Tibial nerve (tissue), 4 donors: ENCODE measurements at places on chromosomes 13 and 19.

- no peak for DNase-seq
Observed at GRCh38 chr19:12649941-12650340, 16.6 kb downstream of the MAN2B1 start.

DNA sequence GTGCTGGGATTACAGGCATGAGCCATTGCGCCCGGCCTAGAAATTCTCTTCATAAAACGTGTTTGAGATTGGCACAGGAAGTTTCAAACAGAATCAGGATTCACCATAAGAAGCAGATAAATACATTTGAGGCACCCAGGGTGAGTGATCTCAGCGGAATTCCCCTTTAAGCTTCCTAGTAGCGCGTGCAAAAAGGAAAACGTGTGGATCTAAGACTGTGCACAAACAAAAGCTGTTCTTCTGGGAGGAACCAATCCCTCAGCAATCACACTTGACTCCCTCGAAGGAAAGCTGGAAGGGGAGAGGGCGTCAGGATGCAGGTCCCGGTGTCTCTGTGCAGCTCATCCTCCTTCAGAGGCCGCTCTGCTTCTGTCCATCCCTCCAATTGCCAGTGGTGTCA lies 15.5 kb downstream of the MCF2L start:
- DNase-seq = no peak

DNA sequence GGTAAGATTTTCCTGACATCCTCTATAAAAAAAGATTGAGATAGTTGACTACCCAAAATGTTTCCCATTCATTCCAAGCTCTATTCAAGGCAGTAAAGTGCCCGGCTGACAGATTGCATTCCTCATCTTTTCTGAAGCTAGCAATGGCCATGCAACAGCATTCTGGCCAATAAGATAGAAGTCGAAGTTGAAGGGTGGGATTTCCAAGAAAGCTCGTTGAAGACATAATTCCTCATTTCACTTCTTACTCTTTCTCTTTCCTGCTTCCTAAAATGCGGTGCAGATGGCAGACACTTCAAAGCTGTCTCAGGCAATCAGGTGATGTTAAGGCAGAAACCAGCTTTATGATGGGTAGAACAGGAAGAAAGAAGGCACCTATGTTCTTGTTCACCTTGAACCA lies 13.4 kb upstream of the ALOX5AP start:
- DNase-seq = no peak

DNA sequence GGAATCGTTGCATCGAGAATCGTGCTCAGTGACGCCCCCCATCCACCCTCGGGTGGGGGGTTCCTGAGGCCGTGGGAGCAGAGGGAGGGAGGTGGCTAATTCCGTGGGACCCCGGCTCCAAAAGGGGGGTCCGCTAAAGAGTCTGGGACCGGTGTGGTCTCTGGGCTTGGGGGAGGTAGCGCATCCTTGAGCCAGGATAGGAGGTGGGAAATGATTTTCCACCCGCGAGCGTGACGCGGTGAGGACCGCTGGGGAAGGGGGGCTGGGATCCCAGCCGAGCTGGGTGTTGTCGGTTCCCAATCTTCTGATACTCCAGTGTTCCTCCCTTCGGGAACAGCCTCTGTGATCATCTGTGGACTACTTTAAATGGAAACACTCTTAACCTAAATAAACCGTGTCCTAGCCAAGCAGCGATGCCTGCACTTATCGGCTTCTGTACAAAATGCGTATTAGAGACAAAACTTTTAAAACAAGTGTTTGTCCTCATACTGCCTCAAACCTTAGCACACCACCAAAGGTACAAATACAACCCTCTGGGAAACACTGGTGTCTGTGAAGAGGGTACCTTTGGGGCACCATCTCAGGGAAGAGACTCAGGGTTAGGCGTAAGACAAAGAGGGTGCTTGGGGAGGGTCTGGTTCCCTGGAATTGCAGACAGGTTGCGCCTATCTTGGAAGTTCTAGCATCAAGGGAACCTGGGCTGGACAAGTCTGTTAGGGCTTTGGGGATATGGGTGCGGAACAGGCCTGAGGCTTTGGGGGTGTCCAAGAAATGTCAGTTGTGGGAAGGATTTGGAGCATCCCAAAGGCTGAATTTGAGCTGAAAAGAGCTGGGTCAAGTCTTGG lies 16.0 kb downstream of the KCNC3 start:
- DNase-seq = no peak

DNA sequence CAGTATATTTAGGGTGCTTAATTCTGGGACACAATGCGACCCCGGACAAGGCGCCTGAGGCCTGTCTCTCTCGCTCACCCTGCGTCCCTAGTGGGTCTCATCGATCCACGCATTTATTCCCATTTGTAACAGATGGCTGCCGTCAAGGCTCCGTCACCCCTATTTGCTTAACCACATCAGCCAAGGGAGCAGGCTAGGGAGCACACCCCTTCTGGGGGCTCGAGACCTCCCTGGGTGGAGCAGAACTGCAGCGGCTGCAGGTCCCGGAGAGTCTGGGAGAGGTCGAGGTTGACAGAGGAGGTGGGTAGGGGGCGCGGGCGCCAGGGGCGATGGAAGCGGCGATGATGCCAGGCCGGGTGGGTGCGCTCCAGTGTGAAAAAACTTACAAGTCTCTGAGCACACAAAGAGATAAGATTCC lies 507 bp downstream of the ALG5 start:
- DNase-seq = no peak

GRCh38 chr13:40272776-40273139 lies 393.7 kb downstream of the FOXO1 start:
- DNase-seq = no peak

DNA sequence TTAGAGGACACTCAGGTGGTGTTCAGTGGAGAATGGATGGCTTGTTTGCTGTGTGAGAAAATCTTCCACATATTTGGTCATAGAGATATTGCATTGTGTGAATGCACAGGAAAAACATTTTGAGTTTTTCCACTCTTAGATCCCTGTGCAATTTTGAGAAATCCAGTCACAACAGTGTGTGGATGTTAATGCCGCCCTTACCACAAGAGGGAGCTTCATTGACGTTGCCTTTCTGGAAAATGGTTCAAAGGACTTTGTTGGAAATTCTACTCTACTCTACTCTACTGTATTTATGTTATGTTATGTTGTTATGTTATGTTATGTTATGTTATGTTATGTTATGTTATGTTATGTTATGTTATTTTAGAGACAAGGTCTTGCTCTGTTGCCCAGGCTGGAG lies 13.4 kb downstream of the ZNF20 start:
- DNase-seq = no peak

- no peak for DNase-seq
Observed at GRCh38 chr19:45477186-45477585, 9.4 kb downstream of the FOSB start.

DNA sequence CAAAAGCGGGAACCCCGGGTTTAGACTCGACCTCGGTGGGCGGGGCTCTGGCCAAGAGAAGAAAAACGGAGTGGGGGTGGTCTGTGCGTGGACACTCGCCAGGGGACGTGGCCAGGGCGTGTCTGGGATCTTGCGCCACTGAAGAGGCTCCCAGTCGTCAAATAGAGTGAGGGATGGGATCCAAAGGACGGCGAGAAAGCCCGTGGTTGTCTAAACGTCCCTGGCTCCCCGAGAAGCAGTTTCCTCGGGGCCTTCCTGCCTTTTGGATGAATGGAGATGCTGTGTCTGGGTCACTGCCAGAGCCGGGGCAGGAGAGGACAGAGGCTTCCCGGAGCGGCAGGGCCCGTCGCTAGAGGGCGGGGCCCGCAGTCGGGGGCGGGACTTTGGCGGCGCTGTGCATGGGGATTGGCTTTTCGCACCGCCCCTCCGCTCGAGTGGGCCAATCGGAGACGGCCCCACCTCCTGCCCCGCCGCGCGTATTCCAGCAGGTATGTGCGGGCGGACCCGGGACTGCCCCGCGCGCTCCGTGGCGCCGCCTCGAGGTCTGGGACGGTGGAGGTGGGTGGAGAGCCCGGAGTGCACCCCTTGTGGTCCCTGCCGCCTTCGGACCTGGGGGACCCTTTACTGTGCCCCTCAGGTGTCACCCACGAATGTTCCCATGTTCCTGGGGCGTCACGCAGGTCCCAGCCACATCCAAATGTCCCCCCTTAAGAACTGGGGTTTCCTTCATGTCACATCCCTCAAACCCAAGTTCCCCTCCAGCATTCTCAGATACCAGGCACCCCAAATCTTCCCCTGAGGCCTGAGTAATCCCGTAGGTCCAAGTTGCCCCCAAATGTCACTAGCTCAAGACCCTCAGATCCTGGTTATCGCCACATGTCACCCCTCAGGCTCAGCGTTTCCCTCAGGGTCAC lies 38.3 kb downstream of the ZSWIM4 start:
- peak; percentile 93 for DNase-seq

- DNase-seq = peak; percentile 27
Observed at GRCh38 chr19:709965-710571, 1.3 kb downstream of the PALM start.

GRCh38 chr13:44232774-44233173 lies 140.8 kb upstream of the SERP2 start:
- DNase-seq = no peak

DNA sequence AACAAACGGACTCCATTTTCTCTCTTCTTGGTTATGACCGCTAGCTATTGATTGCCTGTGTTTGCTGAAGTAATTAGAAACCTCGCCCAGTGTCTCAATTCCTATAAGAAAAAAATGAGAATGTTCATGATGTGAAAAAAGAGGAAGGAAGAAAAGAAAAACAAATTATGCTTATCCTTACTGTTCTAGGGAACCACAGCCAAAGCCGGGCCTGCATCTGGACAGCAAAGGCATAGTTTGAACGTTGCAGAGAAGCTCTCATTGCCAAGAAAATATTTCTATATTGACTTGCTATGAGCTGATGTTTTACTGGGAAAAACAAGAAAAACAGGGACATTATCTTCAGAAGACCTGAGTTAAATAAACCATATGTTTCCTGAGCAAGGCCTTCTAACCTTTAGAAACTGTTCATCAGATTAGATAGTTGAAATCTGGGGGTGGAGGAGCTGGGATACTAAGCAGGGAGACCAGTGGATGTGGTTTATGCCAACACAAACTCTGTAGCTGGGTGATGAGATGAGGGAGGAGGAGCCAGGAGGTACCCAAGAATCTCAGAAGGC lies 55.0 kb downstream of the EFNB2 start:
- DNase-seq = no peak

DNA sequence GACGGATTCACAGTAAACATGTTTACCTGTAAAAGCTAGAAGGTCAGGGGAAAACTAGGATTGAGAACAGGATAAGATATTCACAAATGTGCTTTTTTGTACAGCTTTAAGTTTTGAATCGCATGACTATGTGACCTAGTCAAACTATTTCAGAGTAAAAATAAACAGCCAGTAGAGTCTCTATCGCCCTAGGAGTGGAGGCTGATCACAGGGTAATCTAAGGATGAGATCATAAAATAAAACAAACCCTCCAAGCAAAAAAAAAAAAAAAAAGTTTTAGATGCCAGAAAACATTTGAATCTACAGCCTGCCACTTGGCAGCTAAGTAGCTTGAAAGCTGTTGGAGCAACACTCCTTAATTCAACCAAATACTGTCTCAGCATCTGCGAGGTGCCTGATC lies 26.8 kb downstream of the ZNF350 start:
- DNase-seq = no peak

- peak; percentile 58 for DNase-seq
Observed at GRCh38 chr19:46728693-46729339, 11.9 kb upstream of the PRKD2 start.

GRCh38 chr13:98098516-98098915 lies 44.4 kb upstream of the FARP1 start:
- DNase-seq = no peak

DNA sequence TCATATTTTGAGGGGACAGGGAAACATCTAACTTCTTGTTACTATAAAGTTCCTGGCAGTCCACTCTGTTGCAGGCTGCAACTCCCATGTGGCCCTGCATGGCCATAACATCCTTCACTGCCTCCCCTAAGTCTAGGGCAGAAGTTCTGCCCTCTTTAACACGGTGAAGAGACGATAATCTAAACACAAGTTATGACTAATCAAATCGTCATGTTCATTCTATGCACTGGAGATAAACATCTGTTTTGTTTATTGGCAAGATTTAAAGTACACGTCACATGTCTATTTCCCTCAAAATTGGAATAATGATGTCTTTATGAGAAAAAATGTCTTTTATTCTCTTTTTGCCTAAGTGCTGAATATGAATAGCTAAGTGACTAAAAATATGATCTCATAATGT lies 1629.4 kb downstream of the PCDH9 start:
- DNase-seq = no peak

DNA sequence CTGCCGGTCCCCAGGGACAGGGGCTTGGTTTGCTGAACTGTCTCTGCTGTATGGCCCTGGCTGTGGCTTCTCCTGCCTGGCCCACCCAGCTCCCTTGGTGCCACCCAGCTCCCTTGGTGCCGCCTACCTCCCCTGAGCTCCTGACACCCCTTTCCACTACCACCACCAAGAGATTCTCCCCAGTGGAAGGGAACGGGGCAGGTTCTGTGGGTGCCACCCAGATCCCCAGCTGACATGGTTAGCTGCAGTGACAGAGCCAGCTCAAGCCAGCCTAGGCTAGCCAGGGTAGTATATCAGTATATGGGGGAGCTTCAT lies 28.5 kb upstream of the POP4 start:
- no peak for DNase-seq

GRCh38 chr19:15527705-15528104 lies 19.4 kb downstream of the CYP4F22 start:
- DNase-seq = no peak

GRCh38 chr13:77437267-77437666 lies 98.2 kb upstream of the SCEL start:
- no peak for DNase-seq

- no peak for DNase-seq
Observed at GRCh38 chr13:28744656-28745055, 25.9 kb upstream of the SLC46A3 start.

- DNase-seq = no peak
Observed at GRCh38 chr19:8794823-8795222, 37.3 kb downstream of the ZNF558 start.

DNA sequence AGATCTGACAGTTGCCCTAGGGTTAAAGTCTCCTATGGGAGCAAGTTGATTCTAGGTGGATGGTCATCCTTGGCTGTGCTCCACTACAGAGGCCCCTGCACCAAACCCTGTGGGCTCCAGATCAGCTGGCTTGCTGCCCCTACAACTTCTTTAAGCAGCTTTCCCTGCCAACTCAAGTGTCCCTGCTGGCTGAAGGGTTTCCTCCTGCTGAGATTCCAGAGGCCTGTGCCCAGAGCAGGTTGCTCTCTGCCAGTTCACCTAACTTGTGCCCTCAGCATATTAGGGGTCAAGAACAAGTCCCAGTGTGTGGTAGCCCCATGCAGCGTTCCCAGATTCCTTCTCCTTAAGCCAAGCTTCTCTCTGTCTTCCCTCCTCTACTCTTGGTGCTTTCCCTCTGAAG lies 85.6 kb downstream of the ZMYM2 start:
- no peak for DNase-seq

DNA sequence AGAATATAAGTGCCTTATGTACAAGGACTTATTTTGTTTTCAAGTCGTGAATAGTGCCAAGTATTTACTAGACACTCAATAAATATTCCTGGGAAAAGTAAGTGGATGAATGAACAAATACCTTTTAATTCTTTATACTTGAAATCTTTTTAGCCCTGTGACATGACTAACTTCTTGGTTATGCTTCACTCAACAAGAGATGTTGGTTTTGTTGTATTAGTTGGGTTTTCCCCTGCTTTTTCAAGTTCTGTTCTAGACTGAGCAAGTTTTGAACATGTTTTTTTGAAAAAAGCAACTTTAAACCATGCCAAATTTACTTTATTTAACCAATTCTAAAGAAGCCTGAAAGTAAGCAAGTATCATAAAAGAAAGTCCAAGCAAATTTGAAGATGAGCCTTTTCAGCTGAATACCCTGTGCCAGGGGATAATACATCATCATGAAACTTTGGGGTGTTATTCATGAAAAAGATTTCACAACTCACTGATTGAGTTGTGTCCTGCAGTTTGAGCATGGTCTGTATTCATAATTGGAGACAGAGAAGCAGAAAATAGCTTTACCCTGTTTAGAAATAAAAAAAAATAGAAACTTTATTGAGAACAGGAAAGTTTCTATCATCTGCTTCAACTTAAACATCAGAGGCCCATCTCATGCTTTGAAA lies 11.1 kb downstream of the LMO7 start:
- DNase-seq = no peak
